Activated T-helper 9 cell treated with anti-CD3 and anti-CD28 coated beads, Interleukin-2, amount 50 U/mL, for 16 hours (primary cell): ENCODE measurements at places on chromosomes 3 and 15.

DNA sequence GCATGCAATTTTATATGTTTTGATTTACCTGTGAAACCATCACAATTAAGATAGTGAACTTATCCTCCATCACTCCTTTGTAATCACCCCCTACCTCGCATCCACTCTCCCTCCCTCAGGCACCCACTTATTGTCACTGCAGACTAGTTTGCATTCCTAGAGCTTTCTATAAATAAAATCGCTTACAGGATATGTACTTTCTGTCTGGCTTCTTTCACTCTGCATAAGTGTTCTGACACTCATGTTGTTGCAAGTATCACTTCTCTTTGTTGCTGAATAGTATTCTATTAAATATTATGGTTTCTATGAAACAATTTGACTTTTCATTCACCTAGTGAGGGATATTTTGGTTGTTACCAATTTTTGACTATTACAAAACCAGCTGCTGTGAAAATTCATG is 139.3 kb downstream of the RSRC1 start:
- DNase-seq: no peak

- no peak for DNase-seq
These were observed 67.2 kb downstream of the LEO1 start for GRCh38 chr15:51904421-51904820.

DNA sequence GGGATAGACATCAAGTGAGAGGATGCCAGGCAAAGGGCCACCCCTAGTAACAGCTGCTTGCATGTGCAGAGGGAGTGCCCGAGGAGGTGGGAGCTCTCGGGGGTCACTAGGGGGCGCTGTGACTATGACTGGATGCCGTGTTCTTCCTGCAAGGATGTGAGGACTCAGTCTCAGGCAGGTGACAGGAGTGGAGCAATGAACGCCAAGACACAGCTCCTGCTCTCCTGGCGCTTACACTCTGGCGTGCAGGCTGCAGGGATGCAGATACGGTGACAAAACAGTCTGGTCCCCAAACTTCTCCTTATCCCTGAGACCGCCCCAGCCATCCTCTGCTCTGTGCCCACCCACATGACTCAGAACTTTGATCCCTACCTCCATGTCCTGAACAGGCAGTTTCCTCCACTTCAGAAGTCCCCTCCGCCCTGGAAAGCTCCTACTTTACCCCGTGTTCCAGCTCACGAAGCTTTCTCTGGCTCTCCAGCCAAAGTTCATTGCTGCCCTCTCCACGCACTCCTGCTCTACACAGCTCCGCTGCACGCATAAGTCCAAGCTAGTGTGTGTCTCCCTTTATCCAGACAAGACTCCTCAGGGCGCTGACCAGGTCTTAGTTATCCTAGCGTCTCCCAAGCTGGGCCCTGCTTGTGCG is 14.7 kb downstream of the RHOV start:
- peak; percentile 71 for DNase-seq

- no peak for DNase-seq
These were observed 332.4 kb downstream of the SATB1 start for GRCh38 chr3:18092726-18093125.

GRCh38 chr3:160921020-160921635 is 165.1 kb downstream of the PPM1L start:
- DNase-seq: no peak

DNA sequence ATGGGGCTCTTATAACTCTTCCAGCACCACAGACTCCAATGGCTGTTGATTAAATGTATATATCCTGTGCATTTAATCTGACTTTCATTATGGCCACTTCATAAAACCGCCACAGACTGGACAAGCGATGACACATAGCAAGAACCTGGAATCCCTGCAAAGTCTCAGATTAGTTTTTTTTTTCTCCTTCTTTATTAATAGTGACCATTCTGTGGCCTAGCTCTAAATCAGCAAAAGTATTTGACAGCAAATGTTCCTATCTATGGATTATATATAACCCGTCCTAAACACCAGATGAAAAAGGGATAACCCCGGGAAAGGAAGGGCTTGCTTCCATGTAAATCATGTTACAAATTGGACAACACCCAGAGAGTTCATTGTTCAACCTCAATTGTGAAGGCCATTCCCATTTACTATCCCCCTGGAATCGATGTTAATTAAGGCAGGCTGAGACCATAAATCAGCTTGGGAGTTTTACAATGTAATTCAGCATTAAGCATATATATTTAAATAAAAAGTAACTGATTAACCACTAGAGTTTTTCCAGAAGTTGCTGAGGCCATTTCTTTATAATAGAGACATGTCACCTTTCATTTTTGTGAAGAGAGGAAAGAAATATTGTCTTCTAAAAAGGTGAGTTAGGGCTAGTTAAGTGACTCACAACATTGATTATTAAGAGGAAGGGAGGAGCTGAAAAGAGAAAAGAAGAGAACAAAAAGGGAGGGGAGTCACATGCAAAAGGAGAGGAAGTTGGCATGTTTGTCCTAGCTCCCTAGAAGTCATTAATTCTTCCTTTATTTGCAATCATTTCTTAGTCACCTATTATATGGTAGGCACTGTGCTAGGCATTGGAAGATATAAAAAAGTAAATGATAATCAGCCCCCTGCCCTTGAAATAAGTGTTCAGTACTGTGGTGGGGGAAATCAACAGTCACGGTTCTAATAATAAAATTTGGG is 26.2 kb downstream of the ALDH1A2 start:
- no peak for DNase-seq

DNA sequence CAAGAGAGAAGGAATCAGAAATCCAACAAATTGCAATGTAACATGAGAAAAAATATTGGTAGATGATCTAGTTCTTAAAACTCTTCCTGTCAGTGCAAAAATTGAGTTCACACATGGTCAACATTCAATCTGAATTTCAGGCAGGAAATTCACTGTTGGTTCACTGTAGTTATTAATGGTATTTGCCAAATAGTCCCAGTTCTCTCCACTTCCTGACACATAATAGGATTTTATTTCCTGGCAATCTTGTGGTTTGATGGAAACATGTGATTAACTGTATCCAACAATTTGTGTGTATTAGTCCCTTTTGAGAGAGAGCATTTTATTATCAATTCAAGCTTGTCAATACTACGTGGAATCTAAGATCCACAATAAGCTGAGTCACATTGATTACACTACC is 1103.1 kb downstream of the ROBO2 start:
- DNase-seq: no peak

- no peak for DNase-seq
These were observed 98.1 kb downstream of the NR1D2 start for GRCh38 chr3:24043168-24043567.

DNA sequence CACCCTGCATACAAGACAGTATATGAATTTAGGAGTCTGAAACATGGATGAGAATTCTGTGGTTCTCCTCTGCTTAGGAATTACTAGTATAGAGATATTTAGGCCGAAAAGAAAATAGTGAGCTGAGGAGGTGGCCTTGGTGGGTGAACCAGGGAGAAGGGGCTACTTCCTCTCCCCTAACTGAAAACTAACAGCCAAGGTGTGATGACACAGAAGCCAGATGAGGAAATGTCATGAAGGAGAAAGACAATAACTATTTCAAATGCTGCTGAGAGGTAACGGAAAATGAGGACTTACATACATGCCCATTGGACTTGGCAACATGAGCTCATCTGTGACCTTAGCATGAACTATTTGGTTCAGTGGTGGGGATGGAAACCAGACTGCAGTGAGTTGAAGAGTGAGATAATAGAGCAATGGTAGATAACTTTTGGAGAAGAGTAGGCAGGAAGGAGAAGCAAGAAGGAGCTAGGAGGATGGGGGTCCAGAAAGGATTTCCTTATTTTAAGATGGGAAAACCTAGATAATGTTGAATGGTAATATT is 114.4 kb upstream of the TSPAN3 start:
- no peak for DNase-seq

DNA sequence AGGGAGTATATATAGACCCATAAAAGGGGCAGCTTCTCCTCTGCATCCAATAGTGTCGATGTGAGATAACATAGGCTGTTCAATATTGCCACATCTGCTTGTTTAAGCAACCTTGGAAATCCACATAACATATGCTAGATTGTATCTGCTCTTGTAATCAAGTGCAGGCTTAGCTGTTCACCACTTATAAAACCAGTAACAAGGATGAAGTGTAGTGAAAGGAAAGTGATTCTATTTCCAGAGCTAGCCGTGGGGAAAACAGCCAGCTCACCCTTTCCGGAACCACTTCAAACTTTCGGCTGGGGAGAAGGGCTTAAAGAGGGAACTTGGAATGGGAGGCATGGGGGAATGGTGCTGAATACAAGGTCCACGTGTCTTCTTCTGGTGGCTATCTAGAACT is 204.0 kb downstream of the TAFA4 start:
- DNase-seq: no peak

DNA sequence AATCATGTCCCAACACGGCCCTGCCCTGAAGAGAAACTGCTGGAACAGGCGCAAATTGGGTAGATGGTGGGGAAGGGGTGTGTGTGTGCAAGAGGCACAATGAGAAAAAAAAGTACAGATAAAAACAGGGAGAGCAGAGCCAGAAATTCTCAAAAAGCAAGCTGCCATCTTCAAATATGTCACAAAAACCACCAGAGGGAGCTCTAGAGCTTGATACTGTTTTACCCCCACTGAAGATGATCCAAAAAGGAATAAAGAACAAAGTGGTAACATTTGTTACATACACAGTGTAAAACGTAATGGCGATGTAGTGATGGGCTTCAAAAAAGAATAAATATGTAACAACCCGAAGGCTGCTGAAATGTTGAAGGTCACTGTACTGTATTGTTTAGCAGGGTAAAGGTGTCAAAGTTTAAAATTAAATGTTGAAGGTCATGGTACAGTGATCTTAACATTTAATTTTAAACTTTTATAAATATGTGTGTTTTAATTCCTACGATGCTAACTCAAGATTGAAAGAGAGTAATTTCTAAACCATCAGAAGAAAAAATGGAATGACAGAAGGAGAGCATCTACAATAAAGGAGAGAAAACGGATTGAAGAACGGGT is 6.0 kb downstream of the SNRPA1 start:
- no peak for DNase-seq

GRCh38 chr3:168613151-168613550 is 517.4 kb upstream of the GOLIM4 start:
- DNase-seq: no peak

DNA sequence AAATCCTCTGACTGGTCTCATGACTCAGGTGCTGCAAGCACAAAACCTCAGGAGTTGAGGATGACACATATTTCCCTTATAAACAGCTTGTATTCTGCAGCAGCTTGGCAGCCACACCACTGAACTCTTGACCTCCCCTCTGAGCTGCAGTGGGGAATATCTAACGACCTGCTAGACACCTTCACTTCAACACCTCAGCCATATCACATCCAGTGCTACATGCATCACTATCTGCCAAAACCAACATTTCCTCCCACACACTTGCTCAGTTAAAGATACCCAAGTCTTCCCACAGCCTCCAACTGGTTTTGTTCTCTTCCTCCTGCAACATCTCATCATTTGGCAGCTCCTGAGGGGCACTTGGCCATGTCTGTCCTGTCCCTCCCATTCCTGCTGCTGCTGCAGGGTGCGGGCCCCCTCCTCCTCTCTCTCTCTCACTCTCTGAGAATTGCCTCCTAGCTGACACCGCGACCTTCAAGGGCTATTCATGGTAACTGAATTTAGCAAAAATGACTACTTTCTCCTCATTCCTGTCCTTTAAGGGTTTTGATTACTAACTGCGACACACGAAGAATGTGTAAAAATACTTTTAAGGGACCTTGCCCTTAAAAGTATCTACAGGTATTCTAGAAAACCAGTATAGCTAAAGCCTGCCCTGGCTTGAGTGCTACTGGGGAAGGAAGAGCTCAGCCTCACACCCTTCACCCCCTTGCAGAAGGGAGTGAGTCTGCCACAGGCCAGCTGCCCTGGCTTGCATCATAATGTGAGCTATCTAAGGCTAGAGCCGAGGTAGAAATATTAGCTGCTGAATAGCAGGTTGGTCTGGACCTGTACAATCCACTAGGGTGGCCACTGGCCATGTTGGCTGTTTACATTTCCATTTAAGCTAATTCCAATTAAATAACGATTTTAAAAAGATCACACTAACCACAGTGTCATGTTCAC is 5.0 kb upstream of the CCR9 start:
- DNase-seq: peak; percentile 29

GRCh38 chr15:37375519-37375918 is 275.2 kb upstream of the MEIS2 start:
- DNase-seq: no peak

DNA sequence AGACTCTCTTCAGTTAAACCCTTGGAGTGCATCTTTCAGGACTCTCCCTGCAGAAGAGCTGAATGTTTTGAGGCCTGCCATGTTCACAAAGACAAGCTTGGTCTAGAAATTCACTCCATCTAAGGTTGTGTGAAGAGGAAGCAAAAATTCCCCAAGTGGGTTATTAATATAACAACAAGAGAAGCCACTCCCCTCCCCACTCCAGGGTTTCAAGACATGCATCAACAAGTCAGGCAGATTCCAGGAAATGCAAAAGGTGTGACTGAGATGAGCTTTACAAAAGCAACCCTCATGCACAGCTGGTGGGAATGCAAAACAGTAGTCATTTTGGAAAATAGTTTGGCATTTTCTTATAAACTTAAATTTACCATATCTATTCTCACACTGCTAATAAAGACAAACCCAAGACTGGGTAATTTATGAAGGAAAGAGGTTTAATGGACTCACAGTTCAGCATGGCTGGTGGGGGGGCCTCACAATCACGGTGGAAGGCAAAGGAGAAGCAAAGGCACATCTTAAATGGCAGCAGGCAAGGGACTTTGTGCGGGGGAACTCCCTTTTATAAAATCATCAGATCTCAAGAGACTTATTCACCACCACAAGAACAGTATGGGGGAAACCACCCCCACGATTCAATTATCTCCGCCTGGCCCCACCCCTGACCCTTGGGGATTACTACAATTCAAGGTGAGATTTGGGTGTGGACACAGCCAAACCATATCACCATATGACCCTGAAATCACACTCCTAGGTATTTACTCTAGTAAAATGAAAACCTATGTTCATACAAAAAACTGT is 31.3 kb downstream of the TARS3 start:
- DNase-seq: no peak

- no peak for DNase-seq
These were observed 71.4 kb downstream of the FBXL22 start for GRCh38 chr15:63668601-63669000.

DNA sequence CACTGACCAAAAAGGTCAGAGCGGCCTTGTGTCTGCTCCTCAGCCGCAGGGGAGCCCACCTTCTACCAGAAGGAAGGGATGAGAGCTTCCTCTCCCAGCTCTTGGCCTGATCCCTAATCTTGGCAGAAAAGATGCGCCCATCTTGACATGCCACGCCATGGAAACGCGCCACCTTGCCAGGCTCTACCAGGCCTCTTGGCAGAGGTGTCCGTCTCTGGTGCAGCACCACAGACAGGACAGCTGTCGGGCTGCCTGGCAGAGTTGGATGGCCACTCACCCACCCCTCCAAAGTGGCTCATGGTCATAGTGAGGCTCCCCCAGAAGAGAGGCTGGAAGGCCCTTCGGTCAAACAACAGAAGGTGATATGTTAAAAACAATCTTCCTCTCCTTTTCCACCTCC is 105.2 kb downstream of the LIPC start:
- no peak for DNase-seq

GRCh38 chr3:134795746-134796280 is 753 bp downstream of the EPHB1 start:
- no peak for DNase-seq

- DNase-seq: no peak
These were observed 76.9 kb downstream of the ETFA start for GRCh38 chr15:76234337-76234889.
